ENCODE measurements at places on chromosomes 4 and X. TPM values are rescaled to one million over a fixed set of nuclear protein-coding genes. Genes with fewer than 3 reads are reported as not detected.

Gene SLIT2
- total RNA-seq, result 7.4 TPM

Gene CXorf58
- not detected for total RNA-seq

Gene OFD1
- total RNA-seq, result 42.3 TPM

Gene TSPAN6
- 99.3 TPM for total RNA-seq

Gene KIT
- total RNA-seq, result 19.5 TPM

Gene PNMA5
- total RNA-seq, result not detected

Gene FRG2
- not detected for total RNA-seq

Gene PDE6B
- 12.2 TPM for total RNA-seq

Gene ZNF595
- total RNA-seq, result 7.0 TPM

Measured in type B pancreatic cell (in vitro differentiated cells).